ENCODE measurements at places on chromosomes 3 and 15.

DNA sequence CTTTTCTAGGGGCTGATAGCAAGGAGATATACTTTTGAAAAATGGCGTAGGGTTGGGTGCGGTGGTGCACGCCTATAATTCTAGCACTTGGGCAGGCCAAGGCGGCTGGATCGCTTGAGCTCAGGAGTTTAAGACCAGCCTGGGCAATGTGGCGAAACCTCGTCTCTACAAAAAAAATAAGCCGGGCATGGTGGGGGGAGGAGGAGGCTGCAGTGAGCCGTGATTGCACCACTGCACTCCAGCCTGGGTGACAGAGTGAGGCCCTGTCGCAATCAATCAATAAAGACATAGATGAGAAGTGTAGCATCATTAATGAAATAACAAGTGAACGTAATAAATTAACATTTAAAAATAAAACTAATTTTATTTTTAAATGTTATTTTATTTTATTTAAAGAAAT lies 134.6 kb downstream of the SLCO3A1 start:
- H3K27me3 ChIP-seq: peaks cover 4% of the 10 kb centered on the region
- peaks cover 65% of the 10 kb centered on the region for H3K4me1 ChIP-seq
- H3K36me3 ChIP-seq: no peaks in the 10 kb centered on the region
- H3K4me3 ChIP-seq: no peak overlapping the region
- no peak for DNase-seq

DNA sequence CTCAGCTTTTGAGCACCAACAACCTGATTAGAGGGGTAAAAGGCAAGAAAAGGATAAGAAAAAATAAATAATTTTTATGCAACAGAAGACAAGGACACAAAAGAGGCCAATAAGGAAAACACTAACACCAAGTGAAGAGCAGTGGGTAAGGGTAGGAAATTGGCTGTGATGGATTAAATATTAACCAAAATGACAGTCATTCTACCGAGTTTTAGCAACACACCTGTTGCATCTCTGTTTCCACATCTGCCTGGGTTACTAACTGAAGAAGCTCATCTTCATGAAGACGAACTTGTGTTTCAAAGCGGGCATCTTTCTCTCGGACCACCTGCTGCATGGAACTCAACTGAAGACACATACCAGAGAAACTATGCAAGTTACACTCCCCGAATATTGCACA lies 30.1 kb downstream of the GOLGB1 start:
- H3K27me3 ChIP-seq: no peaks in the 10 kb centered on the region
- H3K4me1 ChIP-seq: peaks cover 5% of the 10 kb centered on the region
- DNase-seq: no peak
- H3K27ac ChIP-seq: no peak overlapping the region
- no peak overlapping the region for H3K4me3 ChIP-seq

DNA sequence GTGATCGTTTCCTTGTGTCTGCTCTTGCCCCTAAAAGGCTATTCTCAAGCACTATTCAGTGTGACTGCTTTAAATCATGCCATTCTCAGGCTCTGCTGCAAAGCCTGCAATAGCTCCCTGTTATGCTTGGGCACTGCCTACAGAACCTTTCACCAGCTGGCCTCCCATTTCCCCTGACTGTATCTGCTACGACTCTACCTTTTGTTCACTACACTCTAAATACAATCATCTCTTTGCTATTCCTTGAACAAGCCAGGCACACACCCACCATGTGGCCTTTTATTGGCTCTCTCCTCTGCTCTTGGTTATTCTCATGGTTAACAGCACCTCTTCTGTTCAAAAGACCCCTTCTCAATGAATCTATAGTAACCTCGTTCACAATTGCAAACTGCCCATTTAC lies 29.6 kb upstream of the FNDC3B start:
- H3K36me3 ChIP-seq: no peaks in the 10 kb centered on the region
- no peaks in the 10 kb centered on the region for H3K27me3 ChIP-seq
- no peak overlapping the region for H3K4me3 ChIP-seq
- H3K4me1 ChIP-seq: peaks cover 2% of the 10 kb centered on the region
- no peak for DNase-seq

- no peaks in the 10 kb centered on the region for H3K36me3 ChIP-seq
- H3K4me3 ChIP-seq: no peak overlapping the region
- H3K27me3 ChIP-seq: no peaks in the 10 kb centered on the region
These were observed 288.2 kb downstream of the EPHA6 start for GRCh38 chr3:97102641-97103040.

DNA sequence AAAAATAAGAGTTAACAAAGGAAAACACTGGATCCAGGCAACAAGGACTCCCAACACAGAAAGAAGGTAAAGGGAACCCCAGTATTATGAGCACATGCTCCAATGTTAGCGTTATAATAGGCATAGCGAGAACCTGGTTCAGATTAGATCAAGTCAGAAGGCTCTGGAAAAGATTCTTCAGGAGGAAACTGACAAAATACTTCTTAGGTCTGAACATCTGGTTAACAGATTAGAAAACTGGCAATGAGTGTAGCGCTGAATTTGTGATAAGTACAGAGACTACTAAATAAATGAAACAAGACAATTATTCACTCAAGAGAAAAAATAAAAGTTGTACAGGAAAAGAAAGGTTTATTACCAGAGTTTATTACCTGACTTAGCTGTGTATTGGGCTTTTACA lies 146.1 kb downstream of the DPH6 start:
- H3K27me3 ChIP-seq: no peaks in the 10 kb centered on the region
- no peak overlapping the region for H3K4me3 ChIP-seq
- no peaks in the 10 kb centered on the region for H3K4me1 ChIP-seq
- no peak overlapping the region for H3K27ac ChIP-seq
- no peak for DNase-seq

DNA sequence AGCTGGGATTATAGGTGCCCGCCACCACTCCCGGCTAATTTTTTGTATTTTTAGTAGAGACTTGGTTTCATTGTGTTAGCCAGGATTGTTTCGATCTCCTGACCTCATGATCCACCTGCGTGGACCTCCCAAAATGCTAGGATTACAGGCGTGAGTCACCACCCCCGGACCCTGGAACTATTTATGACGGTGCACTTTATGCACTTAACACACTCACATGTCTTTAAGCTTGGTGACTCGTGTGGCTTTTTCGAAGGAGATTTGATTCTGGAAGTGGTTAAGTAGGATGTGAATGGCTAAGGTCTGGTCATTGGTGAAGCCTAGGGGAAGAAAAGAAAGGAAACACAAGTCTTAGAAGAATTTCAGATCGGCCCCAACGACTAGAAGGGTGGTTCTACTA lies 20.3 kb downstream of the BBS4 start:
- DNase-seq: no peak
- H3K4me1 ChIP-seq: no peaks in the 10 kb centered on the region

DNA sequence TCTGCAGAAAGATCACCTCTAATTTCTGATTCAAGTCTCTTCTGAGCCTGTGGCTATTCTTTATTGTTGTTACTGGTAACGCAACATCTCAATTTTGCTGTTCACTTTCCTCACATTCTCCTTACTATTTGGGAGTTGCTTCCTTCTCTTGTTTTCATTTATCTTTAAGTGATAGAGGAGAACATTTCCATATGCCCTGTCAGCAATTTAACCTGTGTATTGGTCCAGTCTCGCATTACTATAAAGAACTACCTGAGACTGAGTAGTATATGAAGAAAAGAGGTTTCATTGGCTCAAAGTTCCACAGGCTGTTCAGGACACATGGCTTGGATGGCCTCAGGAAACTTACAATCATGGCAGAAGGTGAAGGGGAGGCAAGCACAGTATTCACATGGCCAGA lies 1025.1 kb downstream of the OTOL1 start:
- no peaks in the 10 kb centered on the region for H3K4me1 ChIP-seq
- H3K27ac ChIP-seq: no peak overlapping the region
- H3K4me3 ChIP-seq: no peak overlapping the region
- DNase-seq: no peak

DNA sequence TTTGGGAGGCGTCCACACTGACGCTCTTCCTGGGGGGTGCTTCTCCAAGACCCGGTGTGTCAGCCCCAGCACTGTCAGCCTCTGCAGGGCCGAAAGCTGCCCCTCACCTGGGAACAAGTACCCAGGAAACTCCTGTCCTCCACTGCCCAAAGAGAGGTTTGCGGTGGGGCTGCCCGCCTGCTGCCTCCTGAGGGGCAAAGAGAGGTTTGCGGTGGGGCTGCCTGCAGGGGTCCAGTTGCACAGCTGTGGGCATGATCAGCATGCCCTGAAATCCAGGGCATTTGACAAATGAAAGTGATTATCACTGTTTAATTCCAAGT lies 15.1 kb upstream of the SNRPA1 start:
- H3K27ac ChIP-seq: no peak overlapping the region
- no peak for DNase-seq
- no peaks in the 10 kb centered on the region for H3K4me1 ChIP-seq
- no peak overlapping the region for H3K4me3 ChIP-seq

DNA sequence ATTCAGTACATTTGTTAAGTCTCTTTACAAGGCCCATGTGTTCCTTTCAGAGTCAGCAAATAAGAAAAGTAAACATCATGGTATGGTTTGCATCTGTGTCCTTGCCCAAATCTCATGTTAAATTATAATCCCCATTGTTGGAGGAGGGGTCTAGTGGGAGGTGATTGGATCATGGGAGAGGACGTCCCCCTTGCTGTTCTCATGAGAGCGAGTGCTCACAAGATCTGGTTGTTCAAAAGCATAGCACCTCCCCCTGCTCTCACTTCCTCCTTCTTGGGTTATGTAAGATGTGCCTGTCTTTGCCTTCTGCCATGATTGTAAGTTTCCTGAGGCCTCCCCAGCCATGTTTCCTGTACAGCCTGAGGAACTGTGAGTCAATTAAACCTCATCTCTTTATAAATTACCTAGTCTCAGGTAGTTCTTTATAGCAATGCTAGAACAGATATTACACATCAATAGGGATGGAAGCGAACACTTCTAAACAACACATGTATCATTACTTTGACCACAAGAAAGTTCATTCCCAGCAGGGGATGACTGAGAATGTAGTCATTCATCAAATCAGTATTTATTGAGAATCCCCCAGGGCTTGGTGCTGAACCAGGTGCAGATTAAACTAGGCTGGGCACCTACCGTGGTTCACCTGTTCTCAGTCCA lies 4.1 kb downstream of the EFCAB12 start:
- H3K36me3 ChIP-seq: no peaks in the 10 kb centered on the region
- H3K27ac ChIP-seq: no peak overlapping the region
- no peak overlapping the region for H3K4me3 ChIP-seq
- H3K27me3 ChIP-seq: peaks cover 4% of the 10 kb centered on the region

GRCh38 chr15:60347480-60348049 lies 50.2 kb downstream of the ANXA2 start:
- H3K36me3 ChIP-seq: peaks cover 42% of the 10 kb centered on the region
- H3K27ac ChIP-seq: no peak overlapping the region
- no peak for DNase-seq
- no peaks in the 10 kb centered on the region for H3K4me1 ChIP-seq

- peaks cover 50% of the 10 kb centered on the region for H3K36me3 ChIP-seq
- peak overlapping the region; percentile 23 for H3K4me3 ChIP-seq
- peak overlapping the region; percentile 82 for H3K27ac ChIP-seq
These were observed 55.6 kb downstream of the RASA2 start for GRCh38 chr3:141542202-141542969.

- no peaks in the 10 kb centered on the region for H3K4me1 ChIP-seq
- no peak overlapping the region for H3K27ac ChIP-seq
- no peaks in the 10 kb centered on the region for H3K27me3 ChIP-seq
- no peak for DNase-seq
- no peaks in the 10 kb centered on the region for H3K36me3 ChIP-seq
These were observed 556.2 kb upstream of the CFAP20DC start for GRCh38 chr3:59605944-59606534.

- peaks cover 48% of the 10 kb centered on the region for H3K4me1 ChIP-seq
- H3K27me3 ChIP-seq: peaks cover 13% of the 10 kb centered on the region
- H3K27ac ChIP-seq: no peak overlapping the region
- peaks cover under 1% of the 10 kb centered on the region for H3K36me3 ChIP-seq
- peak overlapping the region; percentile 40 for H3K4me3 ChIP-seq
These were observed 342.5 kb upstream of the NR2F2 start for GRCh38 chr15:95987886-95988573.

DNA sequence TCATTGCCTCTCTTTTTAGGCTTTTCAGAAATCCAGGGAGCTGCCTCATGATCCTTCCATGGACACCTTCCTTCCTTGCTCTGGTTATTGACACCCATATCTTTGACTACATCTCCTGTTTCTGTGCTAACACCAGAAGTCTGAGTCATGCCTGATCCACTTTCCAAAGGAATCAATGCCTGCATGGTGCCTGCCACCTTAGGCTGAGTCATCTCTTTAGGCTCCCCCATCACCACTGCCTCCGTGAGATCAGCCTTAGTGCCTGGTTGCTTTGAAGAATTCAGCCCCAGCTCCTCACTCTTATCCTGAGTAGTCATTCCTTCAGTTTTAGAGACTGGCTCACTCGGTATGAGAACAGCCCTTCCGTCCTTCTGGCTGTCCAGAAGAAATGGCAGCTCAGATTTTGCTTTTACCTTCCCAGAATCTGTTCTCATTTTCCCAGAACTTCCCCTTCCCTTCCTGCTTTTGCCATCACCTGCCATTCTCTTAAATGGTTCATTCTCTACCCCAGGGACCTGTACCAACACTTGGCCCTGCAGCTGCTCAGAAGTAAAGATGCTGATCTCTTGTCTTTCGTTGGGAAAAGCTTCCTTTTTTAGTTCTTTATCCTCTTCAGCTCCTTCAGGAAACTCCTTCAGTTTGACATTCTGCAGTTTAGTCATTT lies 105.3 kb downstream of the MAP4 start:
- no peaks in the 10 kb centered on the region for H3K4me1 ChIP-seq
- H3K27ac ChIP-seq: no peak overlapping the region
- no peak for DNase-seq

- peaks cover 11% of the 10 kb centered on the region for H3K27me3 ChIP-seq
- no peak overlapping the region for H3K4me3 ChIP-seq
- H3K36me3 ChIP-seq: no peaks in the 10 kb centered on the region
- no peaks in the 10 kb centered on the region for H3K4me1 ChIP-seq
- no peak for DNase-seq
- no peak overlapping the region for H3K27ac ChIP-seq
These were observed 13.8 kb upstream of the ZBTB38 start for GRCh38 chr3:141354517-141354916.

- H3K27ac ChIP-seq: peak overlapping the region; percentile 87
- H3K4me1 ChIP-seq: peaks cover 21% of the 10 kb centered on the region
These were observed 54.4 kb upstream of the LRRFIP2 start for GRCh38 chr3:37228749-37229148.

DNA sequence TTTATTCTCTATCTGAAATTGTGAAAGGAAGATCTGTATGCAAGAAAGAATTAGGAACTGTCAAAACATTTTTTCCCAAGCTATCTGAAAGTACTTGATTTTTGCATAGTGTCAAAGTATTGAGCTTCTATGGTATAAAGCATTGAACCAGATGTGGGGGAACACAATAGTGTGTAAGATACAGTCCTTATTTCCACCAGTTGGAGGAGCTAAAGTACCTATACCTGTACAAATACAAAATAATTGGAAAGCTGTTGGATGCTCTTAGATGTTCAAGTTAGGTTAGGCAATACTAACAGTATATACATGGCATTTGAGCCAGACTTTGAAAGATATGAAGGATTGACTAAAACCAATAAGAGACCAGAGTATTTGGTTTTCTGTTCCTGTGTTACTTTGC lies 148.4 kb downstream of the B3GALNT1 start:
- H3K4me1 ChIP-seq: peaks cover 10% of the 10 kb centered on the region
- no peak overlapping the region for H3K4me3 ChIP-seq

- H3K27ac ChIP-seq: no peak overlapping the region
- H3K4me3 ChIP-seq: no peak overlapping the region
- no peaks in the 10 kb centered on the region for H3K4me1 ChIP-seq
- DNase-seq: no peak
These were observed 72.1 kb upstream of the ITGA11 start for GRCh38 chr15:68503791-68504680.

Measured in immature natural killer cell (primary cell).